ENCODE measurements at places on chromosomes 7 and 10.

DNA sequence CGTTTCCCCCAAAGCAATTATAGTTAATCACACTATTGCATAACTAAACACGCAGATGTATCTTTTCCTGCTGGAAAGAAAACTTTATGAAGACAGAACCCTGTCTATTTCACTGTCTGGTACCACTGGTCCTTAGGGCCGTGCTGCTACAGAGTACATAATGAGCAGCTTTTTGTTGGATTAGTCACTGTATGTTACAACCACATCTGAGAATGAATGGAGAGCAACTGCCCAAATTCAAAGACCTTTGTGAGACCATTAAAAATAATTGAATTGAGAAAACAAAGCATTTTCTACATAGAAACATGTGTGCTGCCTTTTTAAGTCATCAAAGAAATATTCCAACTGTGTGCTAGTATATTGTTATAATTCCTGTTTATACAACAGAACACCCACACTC lies 111.3 kb upstream of the SORCS1 start:
- DNase-seq = no peak

DNA sequence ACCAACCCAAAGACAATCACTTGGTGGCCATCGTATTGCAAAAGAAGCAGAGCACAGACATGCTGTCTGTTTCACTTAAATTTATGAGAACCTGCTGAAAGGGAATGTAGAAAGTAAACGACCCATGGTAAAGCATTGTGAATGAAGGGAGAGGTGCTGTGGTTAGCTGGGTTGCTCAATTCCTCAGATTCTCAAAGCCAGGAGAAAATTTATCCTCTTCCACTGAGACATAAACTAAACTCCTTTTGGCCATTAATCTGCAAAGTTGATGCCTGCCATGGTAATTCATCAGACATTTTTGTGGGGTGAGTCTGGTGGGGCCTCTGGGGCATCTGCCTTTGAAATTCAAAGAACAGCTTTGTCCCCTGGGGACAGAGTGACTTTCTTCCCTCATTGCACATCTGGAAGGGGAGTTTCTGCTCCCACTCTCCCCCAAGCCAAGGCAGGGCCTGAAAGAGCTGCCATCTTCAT lies 951.0 kb downstream of the LRMDA start:
- DNase-seq = no peak

GRCh38 chr7:2967705-2968104 lies 76.0 kb downstream of the CARD11 start:
- no peak for DNase-seq

DNA sequence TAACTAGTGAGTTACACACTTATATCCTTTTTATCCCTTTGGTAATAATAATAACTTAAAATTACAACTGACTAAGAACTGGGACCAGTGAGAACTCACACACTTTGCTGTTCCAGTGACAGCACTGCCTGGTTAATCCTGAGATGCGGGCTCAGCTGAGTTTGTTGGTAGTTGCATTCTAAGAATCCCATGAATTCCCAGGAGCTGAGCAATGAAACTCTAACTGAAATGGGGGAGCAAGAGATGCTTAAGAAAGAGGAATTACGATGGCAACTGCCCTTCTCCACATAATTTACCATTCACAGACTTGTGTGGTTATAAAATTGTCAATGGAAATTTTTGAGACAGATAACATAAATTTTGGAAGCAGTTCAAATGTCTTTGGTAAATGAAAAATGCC lies 659.4 kb downstream of the MAGI2 start:
- no peak for DNase-seq

GRCh38 chr10:36469585-36469984 lies 655.8 kb upstream of the ANKRD30A start:
- DNase-seq = no peak

Data from stimulated activated CD4-positive, alpha-beta T cell treated with anti-CD3 and anti-CD28 coated beads, Interleukin-12 subunit alpha, Interleukin-12 subunit beta, amount 100 ng/mL, for 4 hours (primary cell).